ENCODE measurements at places on chromosomes 7 and 10.

DNA sequence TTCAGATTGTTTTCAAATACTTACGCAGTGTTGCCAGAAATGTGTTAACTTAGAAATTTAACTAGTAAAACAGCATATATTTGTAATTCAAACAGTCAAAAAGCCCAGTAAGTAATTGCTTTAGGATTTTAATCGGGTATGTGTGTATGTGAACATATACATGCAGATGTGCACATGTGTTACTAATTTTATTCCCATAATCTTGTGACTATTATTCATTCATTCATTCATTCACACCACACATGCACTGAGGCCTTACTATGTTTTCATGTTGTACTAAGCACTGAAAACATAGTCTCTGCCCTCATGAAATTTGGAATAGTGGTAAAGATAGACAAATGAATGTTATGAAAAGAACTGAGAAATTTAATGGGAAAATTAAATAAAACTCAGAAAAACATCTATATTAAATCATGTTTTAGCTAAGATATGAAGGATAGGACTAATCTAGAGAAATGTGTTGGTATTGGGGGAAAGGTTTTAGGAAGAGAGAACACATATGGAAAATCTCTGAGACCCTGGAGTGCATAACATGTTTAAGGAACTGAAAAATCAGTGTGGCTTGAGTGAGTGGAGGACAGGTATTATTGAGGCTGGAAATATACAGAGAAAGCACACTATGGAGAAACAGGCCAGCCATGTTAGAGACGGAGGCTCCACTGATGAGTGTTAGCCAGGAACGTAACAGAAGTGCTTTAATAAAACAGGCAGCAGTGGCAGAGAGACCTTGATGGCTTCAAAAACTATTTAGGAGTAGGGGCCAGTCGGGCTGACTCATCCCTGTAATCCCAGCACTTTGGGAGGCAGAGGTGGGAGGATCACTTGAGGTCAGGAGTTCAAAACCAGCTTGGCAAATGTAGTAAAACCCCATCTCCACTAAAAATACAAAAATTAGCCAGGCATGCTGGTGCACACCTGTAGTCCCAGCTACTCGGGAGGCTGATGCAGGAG is 80.3 kb downstream of the HDAC9 start:
- DNase-seq: no peak

DNA sequence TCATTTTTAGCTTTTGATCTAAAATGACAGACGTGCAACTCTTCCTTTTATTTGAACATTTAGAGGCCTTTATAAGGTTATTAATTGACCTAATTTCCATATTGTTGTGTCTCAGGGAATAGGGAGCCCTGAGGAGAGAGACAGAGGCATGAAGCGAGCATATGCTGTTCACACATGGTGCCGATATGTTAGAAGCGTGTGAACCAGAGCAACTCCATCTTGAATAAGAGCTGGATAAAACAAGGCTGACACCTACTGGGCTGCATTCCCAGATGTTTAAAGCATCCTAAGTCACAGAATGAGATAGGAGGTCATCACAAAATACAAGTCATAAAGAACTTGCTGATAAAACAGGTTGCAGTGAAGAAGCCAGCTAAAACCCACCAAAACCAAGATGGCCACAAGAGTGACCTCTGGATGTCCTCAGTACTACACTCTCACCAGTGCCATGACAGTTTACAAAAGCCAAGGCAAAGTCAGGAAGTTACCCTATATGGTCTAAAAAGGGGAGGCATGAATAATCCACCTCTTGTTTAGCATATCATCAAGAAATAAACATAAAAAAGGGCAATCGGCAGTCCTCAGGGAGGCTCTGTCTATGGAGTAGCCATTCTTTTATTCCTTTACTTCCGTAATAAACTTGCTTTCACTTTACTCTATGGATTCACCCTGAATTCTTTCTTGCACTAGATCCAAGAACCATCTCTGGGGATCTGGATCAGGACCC is 80.1 kb downstream of the SEC61G start:
- DNase-seq: no peak

DNA sequence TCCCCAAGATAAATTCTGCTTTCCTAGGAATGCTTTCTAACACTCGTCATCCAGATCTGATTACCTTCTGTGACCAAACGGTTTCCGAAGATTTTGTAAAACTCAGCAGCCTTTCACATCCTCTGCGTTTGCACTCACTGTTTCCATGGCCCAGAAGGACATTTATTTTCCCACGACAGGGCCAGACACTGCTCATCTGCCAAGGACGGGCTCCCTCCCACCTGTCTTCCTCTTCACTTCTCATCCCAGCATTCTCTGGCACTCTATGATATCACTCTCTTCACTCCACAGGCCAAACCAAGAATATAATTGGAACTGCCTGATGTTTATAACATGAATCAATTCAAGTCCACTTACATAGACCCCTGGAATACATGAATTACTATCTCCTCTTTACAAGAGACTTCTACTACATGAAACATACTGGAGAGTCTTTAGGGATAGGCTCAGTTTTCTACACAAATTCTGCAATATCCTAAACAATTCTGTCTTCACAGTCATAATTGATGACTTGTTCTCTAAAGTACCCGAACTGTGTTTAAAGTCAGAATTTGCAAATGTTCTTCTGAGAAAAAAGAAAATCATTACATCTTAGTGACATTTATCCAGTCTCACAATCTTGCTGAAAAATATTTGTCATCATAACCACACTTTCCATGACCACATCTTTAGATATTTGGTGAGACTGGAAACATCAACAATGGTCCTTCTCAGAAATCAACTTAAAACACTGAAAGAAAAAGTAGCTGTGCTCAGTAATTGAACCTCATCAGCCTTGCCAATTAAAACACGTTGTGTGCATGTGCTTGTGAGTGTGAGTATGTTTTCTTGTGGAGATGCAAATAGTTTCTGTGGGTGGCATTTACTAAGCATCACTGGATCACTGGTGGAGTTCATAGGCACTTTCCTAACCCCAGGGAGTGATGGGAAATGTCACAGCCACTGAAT is 79.5 kb upstream of the PRSS58 start:
- no peak for DNase-seq

DNA sequence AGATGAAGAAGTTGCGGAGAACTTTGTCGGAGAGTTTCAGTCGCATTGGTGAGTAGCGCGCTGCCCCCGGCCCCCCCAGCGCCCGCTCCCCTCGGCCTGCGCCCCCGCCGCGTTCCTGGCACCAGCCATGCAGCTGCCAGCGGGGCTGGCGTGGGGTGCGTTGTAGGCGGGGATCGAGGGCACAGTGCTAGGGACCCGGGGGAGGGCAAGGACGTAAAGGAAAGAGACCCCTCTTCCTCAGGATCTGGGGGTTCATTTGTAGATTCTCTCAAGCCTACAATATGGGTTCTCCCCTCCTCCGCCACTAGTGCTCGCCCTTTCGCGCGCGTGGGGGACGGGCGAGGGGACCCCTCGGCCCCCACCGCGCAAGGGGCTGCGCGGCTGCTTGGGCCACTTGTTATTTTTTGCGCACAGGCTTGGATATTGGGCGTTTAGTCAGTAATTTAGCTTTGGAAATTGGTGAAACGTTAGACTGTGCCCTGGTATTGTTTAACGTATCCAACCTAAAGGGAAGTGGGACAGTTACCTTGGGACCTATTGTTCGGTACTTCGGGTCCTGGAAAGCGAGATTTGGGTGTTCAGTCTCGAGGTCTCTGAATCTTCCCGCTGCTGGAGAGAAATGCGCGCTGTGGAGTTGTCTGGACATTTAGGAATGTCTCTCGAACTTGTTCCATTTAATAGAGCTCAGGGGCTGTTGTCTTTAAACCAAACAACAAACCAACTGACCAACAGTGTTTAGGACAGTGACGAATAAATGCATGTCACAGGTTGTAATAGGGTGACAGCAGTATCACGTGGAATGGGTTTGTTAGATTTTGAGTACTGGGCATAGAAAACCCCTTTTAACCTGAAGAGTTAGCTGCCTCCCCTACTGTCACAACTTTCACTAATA is 796 bp downstream of the CDK14 start:
- no peak for DNase-seq

- DNase-seq: no peak
Measured at GRCh38 chr7:15317215-15317614, 244.6 kb downstream of the AGMO start.

DNA sequence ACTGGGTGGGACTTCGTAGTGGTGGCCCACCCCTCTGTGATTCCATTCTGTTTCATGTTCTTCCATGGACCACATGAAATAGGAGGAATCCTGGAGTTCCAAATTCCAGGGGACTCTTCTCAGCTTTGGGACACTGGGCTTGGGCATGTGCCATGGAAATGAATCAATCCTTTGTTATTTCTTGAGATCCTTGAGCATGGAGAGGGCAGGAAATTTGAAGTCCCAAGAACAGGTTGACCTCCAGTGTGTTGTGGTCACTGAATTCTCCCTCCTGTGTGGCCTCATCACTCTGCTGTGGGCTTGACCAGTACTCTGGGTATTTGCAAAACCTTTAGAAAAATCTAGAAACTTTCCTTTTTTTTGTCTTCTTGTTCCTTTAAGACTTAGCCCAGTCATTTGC is 22.7 kb downstream of the TACR2 start:
- no peak for DNase-seq

GRCh38 chr7:117012696-117013095 is 59.4 kb downstream of the ST7 start:
- DNase-seq: peak; percentile 65

DNA sequence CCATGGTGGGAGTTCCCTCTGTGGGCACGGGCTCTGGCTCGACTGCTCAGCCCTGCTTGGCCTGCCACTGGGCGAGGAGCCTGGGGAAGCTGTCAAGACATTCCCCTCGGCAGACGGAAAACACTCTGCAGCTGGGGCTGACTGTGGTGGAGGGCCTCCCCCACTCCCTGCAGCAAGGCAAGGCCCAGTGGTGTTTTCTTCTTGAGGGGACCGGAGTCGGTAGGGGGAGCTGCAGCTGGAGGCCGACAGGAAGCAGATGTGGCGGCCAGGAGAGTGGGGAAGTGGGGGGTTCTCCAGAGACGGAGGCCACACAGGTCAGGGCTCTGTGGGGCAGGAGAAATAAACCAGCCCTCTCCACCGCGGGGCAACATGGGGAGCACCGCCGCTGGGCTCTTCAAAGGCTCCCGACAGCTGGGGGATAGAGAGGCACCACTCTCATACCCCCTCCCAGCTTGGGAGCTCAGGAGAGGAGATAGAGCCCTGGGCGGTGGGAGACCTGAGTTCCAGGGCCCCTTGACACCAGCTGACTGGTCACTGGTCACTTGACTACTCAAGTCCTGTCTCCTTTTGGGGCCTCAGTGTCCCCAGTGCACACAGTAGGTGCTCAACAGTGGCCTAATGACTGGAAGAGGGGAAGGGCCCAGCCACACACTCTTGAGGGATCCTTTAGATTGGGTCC is 43.4 kb downstream of the PPIF start:
- peak; percentile 10 for DNase-seq

- no peak for DNase-seq
Measured at GRCh38 chr10:75720157-75720556, 288.7 kb downstream of the LRMDA start.

GRCh38 chr7:52500841-52501240 is 534.6 kb upstream of the POM121L12 start:
- no peak for DNase-seq

- no peak for DNase-seq
Measured at GRCh38 chr7:117005449-117005848, 52.1 kb downstream of the ST7 start.

GRCh38 chr7:22821702-22822485 is 755 bp downstream of the TOMM7 start:
- DNase-seq: peak; percentile 28

DNA sequence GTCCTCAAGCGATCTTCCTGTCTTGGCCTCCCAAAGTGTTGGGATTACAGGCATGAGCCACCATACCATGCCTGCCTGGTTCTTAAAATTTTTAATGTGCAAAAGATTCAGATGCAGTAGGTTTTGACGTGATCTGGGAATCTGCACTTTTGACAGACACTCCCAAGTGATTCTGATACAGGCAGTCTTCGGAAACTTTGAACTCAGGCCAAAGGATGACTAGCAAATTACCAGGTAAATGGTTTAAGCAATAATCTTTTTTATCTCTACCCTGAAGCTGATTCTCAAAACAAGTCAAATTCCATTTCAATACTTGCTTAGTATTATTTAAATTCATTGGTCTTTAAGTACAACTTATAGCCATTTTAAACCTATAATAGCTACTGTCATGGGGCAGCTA is 2.6 kb upstream of the ADO start:
- DNase-seq: no peak

DNA sequence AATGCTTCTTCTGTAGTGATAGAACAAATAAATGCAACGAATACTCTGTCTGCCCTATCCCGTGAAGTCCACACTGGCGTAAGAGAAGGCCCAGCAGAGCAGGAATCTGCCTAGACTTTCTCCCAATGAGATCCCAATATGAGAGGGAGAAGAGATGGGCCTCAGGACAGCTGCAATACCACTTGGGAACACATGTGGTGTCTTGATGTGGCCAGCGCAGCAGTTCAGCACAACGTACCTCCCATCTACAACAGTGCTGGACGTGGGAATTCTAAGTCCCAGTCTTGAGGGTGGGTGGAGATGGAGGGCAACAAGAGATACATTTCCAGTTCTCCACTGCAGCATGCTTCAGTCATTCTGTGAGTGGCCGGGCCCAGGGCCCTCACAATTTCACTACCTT is 45.8 kb downstream of the FIGNL1 start:
- DNase-seq: no peak

DNA sequence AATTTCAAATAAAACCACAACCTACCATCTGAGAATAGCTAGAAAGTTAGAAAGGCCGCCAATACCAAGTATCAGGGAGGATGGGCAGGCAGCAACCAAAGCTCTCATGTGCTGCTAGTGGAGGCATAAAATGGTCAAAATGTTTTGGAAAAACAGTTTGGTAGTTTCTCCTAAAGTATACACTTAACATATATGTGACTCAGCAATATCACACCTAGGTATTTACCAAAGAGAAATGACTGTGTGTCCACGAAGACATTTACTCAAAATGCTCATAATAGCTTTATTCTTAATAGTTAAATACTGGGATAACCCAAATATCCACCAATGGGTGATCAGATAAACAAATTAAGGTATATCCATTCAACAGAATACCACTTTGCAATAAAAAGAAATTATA is 14.3 kb downstream of the RHEB start:
- no peak for DNase-seq

- peak; percentile 80 for DNase-seq
Measured at GRCh38 chr10:11236234-11236633, 218.6 kb downstream of the CELF2 start.

- no peak for DNase-seq
Measured at GRCh38 chr7:133252506-133252857, 396 bp upstream of the EXOC4 start.

DNA sequence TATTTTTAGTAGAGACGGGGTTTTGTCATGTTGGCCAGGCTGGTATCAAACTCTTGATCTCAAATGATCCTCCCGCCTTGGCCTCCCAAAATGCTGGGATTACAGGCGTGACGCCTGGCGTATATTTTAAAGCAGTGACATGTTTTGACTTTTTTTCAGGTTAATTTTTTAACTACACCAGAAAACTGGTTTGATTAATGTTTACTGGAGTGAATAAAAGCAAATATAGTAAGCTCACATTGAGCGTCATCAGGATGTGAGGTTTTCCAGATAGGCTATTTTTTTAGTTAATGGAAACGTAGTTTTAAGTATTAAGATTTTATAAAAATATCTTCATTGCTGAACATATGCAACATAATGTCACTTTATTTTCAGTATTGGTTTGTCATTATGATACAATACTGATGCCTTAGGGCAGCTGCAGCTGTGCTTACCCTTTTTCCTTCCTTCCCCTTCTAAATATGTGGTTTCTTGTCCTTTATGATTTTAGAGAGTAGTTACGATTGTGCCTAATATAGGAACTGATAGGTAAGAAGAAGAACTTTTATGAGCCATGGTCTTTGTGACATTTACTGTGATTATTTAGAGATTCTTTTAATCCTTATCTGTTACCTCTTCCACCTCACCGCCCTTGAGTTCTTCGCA is 37.3 kb downstream of the TMEM60 start:
- DNase-seq: no peak

- DNase-seq: peak; percentile 17
Measured at GRCh38 chr7:156753630-156754029, 113.1 kb downstream of the RNF32 start.
